ENCODE measurements at places on chromosomes 3 and 15.

- DNase-seq: no peak
These were observed 340.7 kb upstream of the C2CD4B start for GRCh38 chr15:62505762-62506161.

- DNase-seq: no peak
These were observed 34.4 kb downstream of the RARB start for GRCh38 chr3:25462495-25462894.

GRCh38 chr3:168040607-168041208 lies 55.0 kb downstream of the GOLIM4 start:
- no peak for DNase-seq

DNA sequence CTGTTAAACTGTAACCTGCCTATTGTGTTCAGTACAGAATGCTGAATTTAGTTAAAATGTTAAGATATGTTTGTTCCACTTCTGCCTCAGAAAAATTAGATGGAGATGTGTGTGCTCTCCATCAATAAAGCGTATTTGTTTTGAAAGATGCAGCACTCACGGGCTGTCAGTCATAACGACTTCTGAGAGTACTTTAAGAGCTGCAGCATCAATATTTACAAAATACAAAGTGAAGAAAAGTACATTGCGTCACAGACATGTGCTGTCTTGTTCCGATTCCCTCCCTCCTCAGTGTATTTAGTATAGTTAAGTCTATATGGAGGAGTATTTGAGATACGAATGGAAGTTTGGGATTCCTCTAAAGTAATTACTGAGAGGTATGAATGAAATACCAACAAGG lies 166.6 kb downstream of the BBX start:
- DNase-seq: no peak

DNA sequence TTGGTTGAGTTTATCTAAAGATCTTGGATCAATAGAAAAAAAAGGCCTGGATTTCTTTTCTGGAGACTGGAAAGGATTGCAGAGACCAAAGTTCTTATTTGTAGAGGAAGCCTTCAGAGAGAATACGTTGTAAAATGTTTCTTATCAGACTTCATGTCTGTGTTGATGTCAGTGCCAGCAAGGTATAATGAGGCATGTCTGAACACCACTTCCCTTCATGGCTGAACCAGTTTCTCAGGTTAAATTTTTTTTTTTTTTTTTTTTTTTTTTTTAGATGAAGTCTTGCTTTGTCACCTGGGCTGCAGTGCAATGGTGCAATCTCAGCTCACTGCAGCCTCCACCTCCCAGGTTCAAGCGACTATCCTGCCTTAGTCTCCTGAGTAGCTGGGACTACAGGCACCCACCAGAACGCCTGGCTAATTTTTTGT lies 17.8 kb upstream of the ZNF774 start:
- no peak for DNase-seq

GRCh38 chr3:165406425-165406824 lies 210.2 kb upstream of the SLITRK3 start:
- DNase-seq: no peak

DNA sequence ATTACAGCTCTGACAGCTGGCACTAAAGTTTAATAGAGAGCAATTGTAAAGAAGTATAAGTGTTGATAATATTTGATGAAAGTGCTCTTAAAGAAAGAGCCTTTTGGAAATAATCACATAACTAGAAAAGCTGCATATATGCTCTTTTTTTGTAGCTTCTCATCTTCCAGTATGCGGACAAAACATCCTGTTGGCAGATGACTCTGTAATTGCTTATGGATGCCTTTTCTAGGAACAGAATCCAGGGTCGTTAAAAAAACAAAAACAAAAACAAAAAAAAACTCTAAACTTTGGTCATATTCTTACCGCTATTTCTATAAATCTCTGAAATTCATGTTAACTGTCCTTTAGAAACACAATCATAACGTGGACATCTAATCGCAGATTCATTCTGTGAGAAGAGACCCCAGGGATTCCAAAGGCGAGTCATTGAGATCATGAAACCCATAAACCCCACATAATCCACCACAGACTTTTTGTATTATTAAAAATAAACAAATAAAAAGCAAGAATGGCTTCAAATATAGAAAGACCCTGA lies 109.8 kb downstream of the EPHA3 start:
- DNase-seq: no peak

DNA sequence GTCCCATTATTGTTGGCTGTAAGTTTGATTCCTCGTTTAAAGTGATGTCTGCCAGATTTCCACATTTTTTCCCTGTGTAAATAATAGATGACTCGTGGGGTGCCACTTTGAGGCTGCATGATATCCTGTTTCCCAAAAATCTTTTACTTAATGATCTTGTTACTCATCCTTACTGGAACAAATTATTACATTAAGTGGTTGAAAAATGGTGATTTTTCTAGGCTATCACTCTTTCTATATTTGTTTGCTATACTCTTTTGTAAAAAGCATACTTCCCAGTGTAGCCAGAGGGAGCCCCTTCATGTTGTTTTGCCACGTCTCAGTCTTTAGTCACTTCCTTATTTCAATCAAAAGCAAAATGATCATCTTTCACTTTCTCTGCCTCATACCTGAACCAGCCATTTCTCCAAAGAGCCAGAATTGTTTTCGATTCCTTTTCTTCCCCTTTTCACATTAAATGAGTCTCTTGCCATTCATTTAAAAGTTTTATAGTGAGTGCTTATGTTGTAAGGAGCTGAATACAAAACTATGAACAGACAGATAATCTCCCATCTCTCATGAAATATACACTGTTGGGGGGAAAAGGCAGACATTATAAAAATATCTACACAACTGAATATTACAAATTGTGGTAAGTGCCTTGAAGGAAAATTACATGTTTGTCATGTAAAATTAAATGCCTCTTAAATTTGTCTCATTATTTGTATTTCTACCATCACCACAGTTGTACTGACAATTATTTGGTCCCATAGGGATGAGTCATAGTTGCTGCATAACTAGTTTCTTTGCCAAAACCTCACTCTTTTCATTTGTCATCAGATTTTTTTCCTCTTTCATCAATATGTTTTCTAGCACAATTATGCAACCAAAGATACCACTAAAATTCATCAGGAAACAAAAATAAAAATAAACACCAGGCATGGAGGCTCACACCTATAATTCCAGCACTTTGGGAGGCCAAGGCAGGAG lies 41.5 kb downstream of the ADGRG7 start:
- DNase-seq: no peak

GRCh38 chr3:183698756-183699155 lies 1.2 kb downstream of the YEATS2 start:
- no peak for DNase-seq

DNA sequence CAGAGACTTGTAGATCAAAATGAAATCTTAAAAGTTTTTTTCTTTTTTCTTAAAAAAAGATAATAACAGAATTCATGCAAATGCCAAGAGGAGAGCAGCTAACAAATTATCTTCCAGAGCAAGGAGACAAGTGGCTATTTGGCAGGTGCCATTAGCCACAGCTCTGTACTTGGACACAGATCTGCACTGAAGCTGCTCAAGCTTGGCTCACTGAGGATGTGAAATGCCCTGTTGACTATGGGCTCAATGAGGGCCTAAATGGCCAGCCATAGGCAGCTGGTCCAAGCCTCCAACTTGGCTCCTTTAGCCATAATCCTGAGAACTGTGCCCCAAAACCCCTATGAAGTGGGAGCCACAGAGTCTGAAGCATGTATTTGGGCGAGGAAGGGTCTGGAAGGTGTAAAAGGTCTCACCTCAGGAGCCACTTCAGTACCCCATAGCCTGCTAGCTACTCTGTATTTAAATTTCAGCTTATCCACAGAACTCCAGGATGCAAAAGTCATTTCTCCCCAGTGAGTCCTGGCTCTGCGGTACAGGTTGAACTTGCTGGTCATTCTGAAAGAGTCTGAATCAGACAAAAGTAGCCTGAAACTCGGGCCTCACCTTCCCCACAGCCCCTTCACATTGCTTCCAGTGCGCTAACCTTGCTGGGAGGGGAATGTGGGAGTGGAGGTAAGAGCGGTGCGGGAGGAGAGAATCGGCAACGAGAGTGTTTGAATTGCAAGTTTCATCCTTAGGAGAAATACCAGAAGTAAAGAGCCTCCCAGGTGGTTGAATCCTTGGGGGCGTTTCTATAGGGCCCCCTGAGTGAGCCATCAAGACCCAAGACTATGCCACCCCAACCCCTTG lies 48.0 kb downstream of the ZIC4 start:
- no peak for DNase-seq

DNA sequence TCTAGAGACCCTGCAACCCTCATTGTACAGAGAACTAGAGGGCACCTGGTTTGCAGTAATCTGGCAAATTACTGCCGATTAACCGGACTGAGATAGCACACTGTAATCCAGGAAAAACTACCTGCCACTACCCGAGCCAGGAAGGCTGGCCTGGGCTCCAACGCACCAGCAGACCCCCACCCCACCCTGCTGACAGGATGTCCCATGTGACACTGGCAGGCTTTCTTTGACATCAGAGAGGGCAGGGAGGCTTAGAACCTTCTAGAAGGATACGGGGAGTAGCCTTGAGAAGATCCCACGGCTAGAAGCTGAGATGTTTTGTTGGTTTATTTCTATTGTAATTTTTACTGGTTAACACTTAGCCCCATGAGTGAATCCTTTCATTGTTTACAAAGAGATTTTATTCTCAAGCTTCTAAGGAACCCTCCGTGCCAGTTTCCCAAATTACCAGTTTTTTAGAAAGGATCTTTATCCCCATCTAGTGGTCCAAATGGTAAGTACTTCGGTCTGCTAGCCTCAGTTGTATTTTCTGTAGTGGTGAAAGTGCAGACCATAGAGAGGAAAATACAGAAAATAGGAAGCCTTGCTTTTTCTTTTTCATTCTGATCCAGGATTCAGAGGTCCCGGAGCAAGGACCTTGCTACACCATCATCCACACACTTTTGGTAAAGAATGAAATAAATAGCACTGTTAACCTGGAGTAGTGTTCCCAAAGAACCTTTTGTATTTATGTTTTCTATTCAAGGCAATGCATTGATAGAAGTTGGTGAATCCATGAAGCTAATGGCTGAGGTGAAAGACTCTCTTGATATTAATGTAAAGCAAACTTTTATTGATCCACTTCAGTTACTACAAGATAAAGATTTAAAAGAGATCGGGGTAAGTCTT lies 81.9 kb upstream of the ADAMTSL3 start:
- DNase-seq: no peak

DNA sequence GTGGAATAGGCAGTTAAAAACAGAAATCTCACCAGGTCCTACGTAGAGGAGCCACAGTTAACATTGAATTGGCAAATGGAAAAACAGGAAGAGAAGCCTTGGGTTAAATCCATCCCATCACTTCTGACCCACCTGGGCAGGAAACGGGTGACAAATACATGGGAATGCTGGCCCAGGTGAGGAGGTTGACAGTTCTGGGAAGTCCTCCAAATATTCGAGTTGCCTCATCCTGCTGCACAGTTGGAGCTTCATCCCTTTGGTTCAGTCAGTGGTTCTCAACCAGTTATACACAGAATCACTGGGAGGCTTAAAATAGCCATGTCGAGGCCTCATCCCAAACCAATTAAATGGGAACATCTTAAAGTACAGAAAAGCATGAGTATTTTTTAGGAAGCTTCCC lies 5.3 kb downstream of the MYZAP start:
- no peak for DNase-seq

- DNase-seq: no peak
These were observed 48.2 kb upstream of the SLC9A9 start for GRCh38 chr3:143896486-143896885.

DNA sequence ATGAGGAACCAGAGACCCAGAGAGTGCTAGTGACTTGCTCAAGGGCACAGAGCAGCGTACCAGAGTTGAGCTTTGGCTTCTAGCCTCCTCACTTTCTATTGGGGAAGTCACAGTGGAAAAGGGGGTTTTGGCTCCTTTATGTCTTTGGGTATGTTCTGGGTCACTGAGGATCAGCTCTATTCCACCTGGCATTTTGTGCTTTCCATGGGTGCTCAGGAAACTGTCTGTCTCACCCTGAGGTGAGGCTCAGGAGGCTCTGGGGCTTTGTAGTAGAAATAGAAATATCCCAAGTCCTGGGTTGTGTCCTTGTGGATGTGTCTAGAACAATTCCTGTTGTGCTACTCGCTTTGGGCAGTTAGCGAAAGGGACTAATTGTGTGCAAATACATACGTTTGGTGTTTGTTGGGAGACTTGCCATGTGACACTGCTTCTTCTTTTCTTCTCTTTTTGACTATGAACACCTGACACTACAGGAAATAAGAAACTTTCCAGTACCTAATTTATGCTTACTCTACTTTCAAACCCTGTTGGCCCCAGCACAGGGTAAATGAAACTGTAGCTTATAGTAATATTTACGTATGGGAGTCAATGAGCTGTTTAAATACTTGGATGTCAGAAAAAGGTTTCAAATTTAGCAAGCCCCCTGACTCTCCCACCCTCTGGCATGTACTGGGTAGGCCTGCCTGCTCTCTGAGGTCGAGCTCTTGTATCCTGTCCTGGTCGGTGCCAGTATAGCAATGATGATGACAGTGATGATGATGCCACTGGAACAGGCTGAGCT lies 35.6 kb downstream of the SMAD3 start:
- DNase-seq: peak; percentile 62

- DNase-seq: no peak
These were observed 10.1 kb upstream of the CHCHD6 start for GRCh38 chr3:126693921-126694320.

DNA sequence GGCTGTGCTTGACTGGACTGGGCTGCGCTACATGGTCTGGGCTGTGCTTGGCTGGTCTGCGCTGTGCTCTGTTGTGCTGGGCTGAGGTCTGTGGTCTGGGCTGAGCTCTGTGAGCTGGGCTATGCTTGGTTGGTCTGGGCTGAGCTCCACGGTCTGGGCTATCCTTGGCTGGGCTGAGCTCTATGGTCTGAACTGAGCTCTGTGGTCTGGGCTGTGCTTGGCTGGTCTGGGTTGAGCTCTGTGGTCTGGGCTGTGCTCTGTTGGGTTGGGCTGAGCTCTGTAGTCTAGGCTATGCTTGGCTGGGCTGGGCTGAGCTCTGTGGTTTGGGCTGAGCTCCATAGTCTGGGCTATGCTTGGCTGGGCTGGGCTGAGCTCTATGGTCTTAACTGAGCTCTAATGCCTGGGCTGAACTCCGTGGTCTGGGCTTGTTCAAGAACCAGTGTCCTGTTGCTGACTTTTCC lies 92.0 kb downstream of the PLXNA1 start:
- no peak for DNase-seq

DNA sequence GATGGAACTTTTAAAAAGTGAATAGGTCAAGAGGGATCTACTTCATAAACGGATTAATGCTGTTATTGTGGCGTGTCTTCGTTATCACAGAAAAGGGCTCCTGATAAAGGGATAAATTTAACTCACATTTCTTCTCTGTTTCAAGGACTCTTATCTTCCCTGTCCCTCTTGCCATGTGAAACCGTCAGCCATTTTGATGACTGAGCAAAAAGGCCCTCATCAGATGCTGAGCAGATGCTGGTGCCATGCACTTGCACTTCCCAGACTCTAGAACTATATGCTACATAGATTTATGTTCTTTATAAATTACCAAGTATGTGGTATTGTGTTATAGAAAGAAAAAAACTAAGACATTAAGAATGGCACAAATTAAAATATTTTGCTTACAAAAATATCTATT lies 1011.8 kb upstream of the GBE1 start:
- no peak for DNase-seq

Data from stimulated activated CD4-positive, alpha-beta T cell treated with anti-CD3 and anti-CD28 coated beads, Interleukin-2, amount 100 ng/mL, for 48 hours (primary cell).